NCI-H1105 (cell line): ENCODE measurements at places on chromosomes 2 and 18.

GRCh38 chr2:112606547-112606946, 22.1 kb downstream of the CHCHD5 start:
- DNase-seq: no peak

DNA sequence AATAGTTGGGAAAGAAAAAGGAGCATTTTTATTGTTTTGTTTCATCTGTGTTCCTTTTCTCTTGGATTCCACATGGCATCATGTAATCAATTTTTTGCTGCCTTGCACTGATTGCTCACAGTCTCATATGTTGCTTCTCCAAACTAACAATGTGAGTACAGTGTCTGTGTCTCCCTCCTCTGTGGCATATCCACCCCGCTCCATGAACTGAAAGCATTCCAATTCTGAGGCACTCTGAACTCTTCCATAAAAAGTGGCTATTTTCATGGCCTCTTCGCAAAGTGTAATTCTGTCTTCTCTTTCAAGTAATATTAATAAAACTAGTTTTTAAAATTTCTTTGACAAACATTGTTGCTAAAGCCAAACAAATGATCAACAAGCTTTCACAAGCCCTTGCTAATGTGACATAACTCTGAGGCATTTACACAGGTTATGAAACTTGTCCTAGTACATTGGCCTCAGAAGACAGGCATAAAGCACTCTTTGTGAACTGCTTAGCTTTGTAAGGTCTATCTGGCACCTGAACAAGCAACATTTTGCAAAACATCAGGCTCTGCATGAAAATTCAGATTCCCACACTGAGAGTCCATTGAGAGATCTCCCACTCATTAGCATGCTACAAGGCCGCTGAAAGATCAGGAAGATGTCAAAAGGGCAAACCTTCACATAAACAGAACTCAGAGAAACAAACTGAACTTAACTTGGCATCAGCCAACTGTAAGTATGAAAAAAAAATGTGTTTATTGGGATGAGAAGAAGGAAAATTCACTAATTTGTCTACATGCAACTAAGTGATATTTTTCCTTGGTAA, 33.0 kb downstream of the GPR75 start:
- DNase-seq: no peak

DNA sequence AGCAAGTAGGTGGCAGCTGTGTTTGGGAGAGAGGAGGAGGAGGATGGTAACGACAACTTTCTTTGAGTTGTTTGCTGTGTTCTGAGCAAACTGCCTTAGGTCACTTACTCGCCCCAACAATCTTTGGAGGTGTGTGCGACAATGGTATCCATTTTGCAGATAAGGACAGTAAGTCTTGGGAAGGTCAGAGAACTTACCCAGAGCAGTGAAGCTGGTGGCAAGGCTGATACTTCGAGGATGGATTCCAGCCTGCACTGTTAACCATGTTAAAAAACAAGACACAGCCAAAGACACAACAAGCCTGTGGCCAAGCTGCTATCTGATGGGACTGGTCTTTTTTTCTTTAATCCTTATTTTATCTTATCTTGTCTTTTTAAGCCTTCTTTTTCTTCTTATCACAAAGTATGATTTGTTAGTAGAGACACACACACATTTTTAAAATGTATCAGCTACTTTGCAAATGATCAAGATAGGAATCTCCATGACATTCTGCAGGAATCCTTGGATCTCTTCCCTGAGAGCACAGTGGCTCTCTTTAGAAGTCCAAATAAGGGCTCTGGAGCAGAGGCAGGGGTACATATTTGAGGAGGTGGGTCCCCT, 27.9 kb downstream of the CNDP1 start:
- no peak for DNase-seq

GRCh38 chr2:134228493-134228903, 25.4 kb upstream of the MGAT5 start:
- DNase-seq: no peak

GRCh38 chr2:222424276-222424728, at the start of gene SGPP2:
TSS of gene SGPP2 (plus strand) at chr2:222424543. CDS start at chr2:222424603, 60 bp downstream.
- peak; percentile 29 for DNase-seq

DNA sequence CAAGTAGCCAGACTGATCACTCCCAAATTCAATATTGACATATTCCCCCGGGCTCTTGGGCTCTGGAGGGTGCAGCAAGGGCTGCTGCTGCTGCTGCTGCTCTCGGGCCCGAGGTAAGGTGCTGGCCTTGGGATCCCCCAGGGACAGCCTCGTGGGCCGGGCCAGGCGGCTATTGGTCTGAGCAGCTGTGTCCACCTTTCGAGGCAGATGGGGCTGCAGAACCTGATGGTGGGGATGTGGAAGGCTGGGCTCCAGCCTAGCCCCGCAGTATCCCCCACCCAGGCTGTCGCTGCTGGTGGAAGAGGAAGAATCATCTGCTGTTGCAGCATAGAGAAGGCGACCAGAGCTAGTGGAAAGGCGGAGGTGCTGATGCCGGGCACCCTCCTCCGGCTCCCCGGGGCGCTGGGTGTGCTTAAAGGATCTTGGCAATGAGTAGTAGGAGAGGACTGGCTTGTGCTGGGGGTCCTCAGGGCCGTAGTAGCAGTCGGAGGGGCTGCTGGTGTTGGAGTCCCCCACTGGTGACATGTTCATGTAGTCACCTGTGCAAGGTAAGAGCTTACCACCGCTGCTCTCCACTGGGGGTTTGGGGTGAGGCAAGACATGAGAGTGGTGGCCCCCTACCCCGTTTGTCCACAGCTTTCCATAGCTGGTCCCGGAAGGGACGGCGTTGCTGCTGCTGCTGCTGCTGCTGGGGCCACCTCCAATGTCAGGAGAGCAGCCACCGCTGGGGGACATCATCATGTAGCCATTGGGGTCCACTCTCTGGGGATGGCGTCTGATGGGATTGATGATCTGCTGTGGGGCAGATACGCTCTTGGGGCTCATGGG, 3.4 kb downstream of the IRS1 start:
- DNase-seq: no peak

- no peak for DNase-seq
These were observed 336.4 kb upstream of the FSHR start for GRCh38 chr2:49490710-49491109.

DNA sequence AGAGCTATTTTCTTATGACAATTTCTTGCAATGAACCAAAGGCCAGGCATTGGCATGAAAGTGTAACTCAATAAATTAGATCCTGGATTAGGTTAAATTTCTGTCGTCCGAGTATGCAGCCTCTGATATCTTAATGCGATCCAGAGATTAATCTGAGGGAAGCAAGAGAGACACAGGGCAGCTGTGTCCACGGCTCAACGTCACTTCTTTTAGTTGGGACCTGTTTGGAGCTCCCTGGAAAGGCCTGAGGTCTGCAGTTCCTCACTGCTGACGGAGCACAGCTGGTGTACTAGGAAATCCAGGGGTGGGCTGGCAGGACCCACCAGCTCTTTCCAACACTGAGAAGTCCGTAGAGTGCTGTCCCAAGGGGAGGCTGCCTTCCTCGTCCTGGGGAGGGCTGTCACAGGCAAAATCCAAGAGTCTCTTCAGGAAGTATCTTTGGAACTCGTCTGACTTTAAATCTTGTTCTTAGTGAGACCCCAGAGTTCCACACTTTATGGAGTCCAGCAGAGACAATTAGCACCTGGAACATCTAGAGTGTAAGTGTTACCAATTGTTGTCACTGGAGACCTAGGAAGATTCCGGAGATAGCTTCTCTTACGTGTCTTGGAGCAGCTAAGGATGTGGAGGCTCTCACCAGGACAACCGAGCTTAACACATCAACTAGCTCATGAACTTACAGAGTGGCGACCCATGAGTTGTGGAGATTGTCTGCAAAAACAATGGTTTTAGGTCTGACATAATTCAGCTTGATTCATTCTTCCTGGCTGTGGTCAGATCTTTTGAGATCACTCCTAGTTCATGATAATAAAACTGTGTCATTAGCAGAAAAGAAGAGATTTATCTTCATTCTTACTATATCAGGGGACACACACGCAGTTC, 173.7 kb downstream of the ACKR3 start:
- no peak for DNase-seq

- DNase-seq: no peak
These were observed 1.7 kb downstream of the CYP1B1 start for GRCh38 chr2:38074058-38074763.

DNA sequence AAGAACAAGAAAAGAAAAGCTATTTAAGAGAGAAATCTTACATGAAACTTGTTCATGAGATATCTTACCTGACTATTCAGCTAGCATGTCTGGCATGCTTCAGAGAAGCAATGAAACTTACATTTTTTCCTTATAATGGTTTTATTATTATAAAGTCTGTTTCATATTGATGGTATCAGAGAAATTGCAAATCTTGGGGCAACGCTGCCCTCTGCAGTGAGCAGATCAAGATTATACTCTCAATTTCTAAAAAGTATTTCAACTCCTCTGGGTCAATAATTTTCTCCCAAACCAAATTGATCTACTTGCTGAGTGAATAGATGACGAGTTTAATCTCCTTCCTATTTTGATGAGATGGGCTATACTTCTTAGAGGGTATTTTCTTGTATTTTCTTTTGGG, 235.6 kb downstream of the NUP35 start:
- DNase-seq: no peak

DNA sequence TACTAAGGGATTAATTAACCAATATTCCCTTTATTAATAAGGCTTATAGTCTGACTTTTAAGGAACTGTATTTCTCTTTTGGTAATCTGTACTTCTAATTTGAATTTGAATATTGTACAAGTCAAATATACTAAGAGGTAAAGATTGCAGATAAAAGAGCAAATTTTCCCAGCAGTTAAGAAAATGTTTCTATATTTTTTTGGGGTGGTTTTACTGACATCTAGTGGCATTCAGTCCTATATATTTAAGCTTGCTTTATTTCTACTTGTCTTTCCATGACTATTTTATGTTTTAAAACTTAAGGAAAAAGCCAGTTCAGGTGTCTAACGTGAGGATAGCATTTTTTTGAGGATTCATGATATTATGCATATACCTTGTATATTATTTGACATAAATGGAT, 41.6 kb downstream of the TDRD15 start:
- no peak for DNase-seq

- DNase-seq: no peak
These were observed 11.0 kb upstream of the EPG5 start for GRCh38 chr18:45978084-45978483.

DNA sequence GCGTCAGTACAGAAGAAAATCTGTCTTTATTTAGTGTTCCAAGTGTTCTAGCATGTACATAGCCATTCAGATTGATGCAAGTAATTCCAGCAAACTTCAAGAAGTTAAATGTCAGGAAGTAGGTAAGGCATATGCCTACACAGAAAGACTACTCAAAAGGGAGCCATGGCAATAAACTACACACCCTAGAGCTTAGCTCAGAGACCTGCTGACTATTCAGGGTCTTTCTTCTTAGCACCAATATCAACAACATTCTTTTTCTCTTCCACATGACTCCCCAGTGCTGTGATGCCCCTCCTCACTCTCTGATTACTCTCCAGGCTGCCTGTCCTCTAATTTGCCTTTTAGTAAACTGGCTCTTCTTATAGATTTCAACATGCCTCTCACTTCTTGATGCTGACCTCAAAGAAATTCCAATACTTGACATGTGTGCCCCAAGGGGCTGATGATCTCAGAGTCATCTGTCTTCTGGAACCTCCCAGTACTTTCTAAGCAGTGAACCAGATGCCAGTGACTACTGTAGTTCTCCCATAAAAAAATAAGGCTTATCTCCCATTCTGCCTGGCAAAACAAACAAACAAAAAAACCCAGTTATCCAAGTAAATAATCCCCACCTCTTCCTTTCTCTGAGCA, 909.2 kb upstream of the FANCL start:
- no peak for DNase-seq

DNA sequence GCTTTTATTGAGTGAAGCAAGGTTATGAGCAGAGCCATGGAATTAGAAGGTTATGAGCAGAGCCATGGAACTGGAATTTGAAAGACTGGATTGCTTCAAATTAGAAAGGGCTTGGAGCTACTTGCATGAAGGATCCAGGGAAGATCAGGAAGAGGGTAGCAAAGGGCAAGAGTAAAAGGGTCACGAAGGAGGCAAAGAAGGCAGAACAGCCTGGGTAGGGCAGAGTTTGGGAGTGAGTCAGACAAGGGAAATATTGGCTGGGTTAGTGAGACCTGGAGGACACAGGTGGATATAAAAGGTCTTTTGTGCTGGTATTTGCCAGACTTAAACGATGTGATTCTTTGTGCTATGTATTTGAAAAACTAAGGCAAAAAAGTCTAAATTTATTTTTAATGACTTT, 65.0 kb downstream of the SEMA4F start:
- no peak for DNase-seq

GRCh38 chr2:85547089-85547858, 8.3 kb downstream of the MAT2A start:
- DNase-seq: no peak

DNA sequence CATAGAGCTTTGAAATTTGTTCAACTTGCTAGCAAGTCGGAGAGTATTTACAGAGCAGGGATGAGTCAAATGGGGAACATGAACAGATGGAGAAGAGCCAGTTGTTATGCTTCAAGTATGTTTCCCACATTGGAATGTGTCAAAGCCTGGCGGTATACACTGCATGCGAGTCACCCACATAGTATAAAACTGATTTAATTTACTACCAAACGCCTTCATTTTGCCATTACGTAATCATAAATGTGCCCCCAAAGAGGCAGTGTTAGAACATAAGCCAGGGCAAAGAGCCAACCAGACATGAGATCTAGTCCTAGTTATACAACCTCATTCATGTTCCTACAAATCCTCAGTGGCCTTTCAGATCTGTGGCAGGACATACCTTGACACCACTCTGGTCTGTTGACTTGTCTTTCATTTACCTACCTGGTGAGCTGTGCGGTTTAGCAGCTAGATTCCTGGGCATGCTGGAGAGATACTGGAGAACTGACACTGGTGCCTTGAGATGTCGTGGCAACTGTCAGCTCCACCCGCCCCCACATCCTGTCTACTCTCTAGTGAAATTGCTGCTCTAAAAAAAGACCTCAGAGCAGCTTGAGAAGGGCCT, 21.7 kb upstream of the NRP2 start:
- no peak for DNase-seq

DNA sequence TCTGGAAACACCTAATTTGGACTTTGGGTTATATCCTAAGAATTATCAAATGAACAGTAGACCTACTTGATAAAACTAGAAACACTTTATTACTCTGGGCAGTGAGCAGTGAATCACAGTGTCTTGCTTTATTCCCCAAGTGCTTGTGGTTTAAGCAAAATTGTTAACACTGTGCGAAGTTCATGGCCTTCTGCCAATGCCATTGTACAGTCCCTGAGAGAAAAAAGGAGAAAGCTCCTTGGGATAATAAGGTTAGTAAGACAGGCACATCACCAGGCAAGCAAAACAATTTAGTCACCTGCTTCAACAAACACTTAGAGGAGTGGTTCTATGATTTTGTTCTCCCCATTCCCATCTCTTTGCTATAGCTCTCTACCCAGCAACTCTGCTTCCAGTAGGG, 39.8 kb downstream of the ADCYAP1 start:
- DNase-seq: no peak
